ENCODE measurements at places on chromosomes 11 and 22. TPM values are rescaled to one million over a fixed set of nuclear protein-coding genes. Genes with fewer than 3 reads are reported as not detected.

The PLCB3 gene
- total RNA-seq = 56.9 TPM

The LMF2 gene
- 119 TPM for total RNA-seq

The CCDC188 gene
- total RNA-seq = 4.8 TPM

DNA sequence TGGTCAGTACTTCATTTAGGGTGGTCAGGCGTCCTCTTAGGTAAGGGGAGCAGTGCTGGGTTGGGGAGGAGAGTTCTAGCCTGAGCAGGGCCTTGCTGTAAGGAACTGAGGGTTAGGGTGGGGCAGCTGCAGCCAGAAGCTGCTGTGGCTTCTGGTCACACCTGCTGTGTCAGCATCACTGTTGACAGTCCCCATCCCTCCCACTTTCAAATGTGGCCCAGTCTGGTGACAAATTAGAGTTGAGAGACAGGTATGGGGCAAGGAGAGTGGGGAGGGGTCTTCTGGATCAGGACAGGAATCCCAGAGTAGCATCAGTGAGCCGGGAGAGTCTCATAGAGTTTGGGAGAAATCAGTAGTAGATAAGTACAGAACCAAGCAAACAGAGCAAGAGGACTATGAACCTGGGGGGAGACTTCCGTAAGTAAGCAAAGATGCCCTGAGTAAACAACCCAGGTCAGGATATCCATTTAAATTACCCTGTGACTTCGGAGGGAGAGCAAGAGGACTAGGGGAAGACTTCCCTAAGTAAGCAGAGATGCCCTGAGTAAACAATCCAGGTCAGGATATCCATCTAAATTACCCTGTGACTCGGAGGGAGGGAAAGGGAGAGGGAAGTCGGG is 53.7 kb downstream of the PPP6R2 start:
- DNase-seq = no peak

DNA sequence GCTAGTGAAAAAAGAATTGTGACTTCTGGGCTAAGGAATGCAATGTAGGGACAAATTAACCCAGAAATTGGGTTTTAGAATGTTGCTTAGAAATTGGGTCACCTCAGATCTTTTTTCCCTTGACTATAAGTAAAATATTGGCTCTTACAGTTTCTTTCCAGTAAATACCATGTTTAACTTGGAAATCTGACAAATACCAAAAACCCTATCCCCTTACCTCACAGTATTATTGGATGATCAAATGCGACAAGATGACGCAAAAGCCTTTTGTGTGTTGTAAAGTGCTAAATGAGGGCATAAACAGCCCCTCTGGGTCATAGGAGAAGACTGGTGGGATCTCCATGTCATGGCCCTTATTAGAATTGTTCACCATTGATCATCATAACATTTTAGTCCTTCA is 6.1 kb upstream of the UPB1 start:
- no peak for DNase-seq

All from HFFc6 (cell line).